Stimulated activated effector memory CD8-positive, alpha-beta T cell treated with anti-CD3 and anti-CD28 coated beads, Interleukin-12 subunit alpha, Interleukin-12 subunit beta, amount 100 ng/mL, for 72 hours (primary cell): ENCODE measurements at places on chromosomes 4 and X.

DNA sequence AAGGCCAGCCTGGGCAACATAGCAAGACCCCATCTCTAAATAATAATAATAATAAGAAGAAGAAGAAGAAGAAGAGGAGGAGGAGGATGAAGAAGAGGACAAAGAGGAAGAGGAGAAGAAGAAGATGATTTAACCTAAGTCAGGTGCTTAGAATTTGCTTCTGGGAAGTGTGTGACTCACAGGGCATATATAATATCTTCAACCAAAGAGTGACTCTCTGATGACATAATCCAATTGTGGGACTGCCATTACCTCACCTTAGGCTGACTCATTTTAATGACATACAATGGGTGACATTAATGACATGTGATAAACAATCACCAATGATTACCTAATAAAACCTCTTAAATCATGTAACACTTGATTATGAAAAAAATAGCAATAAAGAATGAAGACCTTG is 32.7 kb upstream of the MBTPS2 start:
- DNase-seq: no peak

DNA sequence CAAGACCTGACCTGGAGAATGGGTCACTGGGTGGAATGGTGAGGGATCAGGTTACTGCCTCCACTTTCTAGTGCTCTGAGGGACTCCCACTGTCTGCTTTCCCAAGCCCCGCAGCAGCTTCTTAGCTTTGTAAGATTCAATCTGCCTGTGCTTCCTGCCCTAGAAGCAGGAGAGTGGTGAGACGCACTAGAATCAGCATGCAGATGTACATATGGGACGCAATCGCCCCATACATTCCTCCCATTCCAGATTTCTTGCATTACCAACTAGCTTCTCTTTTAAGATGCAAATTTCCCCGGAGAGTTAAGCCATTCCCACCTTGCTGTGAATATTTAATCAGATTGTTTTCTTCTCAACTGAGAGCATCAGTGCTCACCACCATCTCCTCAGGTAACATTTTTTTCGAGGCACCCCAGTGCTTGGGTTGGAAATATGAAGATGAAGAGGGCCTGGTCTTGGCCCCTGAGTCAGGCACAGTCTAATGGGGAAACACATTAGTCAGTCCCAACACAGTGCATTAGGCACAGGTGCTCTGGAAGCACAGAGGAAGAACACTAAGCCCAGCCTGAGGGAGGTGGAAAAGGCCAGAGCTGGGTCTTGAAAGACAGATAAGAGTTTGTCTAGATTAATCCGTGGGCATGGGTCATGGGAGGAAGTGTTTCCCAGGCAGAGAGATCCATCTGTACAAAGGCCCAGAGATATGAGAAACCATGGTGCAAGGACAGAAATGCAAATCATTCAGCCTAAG is 66.7 kb upstream of the PRPS1 start:
- DNase-seq: no peak

DNA sequence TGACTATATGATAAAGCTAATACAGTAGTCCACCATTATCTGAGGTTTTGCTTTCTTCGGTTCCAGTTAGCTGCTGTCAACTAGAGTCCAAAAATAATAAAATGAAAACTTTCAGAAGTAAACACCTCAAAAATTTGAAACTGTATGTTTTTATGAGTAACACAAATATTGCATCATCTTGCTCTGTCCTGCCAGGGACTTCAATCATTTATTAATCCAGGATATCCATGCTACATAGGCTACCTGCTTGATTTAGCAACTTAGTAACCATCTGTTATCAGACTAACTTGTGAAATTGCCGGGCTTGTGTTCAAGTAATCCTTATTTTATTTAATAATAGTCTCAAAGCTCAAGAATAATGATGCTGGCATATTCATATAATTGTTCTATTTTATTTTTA is 1537.8 kb upstream of the PABPC4L start:
- DNase-seq: no peak

GRCh38 chr4:101944649-101945048 is 154.1 kb downstream of the BANK1 start:
- DNase-seq: no peak

- DNase-seq: no peak
Measured at GRCh38 chrX:102835504-102836146, 101.4 kb upstream of the RAB40AL start.

- no peak for DNase-seq
Measured at GRCh38 chr4:112861691-112862674, 187.5 kb upstream of the ANK2 start.

DNA sequence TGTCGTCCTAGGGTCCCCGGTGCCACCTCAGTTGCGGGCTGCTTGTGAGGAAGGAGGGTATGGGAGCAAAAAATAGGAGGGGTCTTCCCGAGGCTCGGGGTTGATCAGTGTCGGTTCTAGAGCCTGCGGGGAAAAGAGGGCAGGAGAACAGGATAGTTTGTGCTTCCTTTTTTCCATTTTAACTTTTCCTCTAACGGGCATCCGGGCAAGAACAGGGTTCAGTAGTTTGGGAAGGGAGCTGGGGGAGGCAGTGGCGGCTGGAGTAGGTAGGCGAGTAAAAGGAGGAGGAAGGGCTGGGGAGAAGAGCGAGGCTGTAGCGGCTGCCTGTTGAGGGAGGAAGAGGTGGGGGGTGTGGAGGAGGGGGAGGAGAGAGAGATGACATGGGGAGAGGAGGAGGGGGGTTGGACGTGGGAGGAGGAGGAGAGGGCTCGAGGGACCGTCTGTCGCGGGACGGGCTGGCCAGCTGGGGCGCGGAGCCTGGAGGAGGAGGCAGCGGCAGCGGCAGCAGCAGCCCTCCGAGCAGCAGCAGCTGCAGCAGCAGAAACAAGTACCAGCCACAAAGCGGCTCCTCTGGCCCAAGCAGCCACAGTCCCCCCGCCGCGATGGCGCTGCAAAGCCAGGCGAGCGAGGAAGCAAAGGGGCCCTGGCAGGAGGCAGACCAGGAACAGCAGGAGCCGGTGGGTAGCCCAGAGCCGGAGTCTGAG is at the start of gene SLC16A2:
Gene SLC16A2 (plus strand): TSS at position 458 of the 704 bp plus-strand sequence. CDS start 145 bp downstream, at position 603.
- peak; percentile 54 for DNase-seq

- DNase-seq: no peak
Measured at GRCh38 chrX:147476008-147476407, 435.7 kb upstream of the FMR1 start.

GRCh38 chrX:374596-374995 is 12.1 kb downstream of the PPP2R3B start:
- DNase-seq: no peak

- no peak for DNase-seq
Measured at GRCh38 chrX:136906921-136907510, 26.5 kb upstream of the RBMX start.

DNA sequence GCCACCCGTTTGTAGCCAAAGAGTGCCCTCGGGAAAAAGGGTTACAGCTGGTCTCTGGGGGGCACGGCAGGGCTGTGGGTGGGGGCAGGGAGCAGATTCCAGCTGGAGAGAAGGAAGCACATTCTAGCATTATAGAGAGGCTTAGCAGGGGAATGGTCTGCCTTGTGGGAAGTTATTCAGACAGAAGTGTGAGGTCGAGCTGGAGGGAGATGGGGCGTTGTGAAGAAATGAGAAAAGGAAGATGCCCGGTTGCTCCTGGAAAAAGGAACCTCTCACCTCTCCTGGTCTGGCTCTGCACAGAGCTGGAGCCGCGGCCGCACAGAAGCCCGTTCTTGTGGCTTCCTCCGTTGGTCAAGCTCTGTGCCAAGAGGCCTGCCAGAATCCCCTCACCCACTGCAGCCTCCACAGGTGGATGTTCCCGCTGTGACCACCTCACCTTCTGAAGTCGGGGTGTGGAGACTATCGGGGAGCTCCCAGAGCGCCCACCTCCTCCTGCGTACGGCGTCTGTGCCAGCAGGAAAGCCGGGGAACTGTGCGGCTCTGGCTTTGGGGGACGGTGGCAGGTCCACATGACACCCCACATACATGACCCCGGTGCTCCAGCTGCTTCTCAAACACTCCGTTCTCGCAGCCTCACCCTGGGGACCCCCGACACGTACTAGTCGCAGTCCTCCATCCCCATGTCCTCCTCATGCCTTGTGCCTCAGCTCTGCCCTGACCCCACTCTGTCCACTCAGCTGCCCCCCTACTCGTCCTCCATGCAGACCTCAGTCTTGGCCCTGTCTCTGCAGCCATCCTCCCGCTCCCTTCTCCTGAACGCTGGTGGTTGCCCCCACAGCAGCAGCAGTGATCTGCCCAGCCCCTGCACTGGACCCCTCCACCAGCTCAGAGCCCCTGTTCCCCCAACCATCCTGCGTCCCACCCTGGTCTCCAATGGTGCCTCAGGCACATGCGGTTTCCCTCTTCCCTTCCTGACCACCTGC is 52.2 kb upstream of the HGFAC start:
- DNase-seq: no peak

GRCh38 chr4:64271601-64272081 is 137.6 kb downstream of the TECRL start:
- DNase-seq: no peak

DNA sequence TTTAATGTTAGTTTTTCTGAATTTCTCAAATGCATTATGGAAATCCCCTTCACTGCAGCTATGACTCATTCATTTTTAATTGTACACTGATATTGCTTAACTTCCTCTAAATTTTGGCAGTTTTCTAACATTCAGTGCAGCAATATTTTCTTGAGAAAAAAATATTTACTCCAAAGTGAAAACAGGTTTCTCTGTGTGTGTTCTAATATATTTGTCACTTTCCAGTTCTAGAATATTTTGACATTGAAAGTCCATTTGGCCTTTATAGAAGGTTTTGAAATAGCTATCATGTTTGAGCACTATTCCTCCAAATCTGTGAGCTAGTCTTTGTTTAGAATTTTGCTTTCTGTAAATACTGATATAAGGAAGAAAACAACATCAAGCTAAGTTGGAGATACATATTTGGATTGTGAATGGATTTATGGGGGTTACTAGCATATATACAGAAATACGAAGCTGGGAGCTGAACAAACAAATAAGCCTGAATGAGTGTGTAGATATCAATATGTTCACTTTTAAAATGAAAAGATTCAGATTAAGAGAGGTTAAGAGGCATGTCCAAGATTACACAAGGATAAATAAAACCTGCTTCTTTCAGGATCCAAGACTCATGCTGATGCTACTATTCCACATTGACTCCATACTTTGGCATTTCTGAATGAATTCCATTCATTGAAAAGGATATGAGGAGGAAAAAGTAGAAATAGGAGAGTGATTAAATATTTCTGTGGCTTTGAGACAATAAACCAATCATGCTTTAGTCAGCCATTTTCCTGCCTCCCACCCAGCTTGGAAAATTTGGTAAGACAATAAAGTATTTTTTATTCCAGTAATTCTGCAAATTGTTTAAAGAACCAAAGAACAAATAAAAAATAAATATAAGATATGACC is 57.3 kb upstream of the SLIT2 start:
- DNase-seq: no peak

- DNase-seq: no peak
Measured at GRCh38 chrX:50769389-50770063, 44.5 kb downstream of the SHROOM4 start.

- DNase-seq: no peak
Measured at GRCh38 chr4:142407596-142407995, 438.5 kb downstream of the INPP4B start.
